ENCODE measurements at places on chromosomes 7 and 10.

GRCh38 chr7:108528183-108528712, 2.3 kb upstream of the PNPLA8 start:
- no peak for DNase-seq

DNA sequence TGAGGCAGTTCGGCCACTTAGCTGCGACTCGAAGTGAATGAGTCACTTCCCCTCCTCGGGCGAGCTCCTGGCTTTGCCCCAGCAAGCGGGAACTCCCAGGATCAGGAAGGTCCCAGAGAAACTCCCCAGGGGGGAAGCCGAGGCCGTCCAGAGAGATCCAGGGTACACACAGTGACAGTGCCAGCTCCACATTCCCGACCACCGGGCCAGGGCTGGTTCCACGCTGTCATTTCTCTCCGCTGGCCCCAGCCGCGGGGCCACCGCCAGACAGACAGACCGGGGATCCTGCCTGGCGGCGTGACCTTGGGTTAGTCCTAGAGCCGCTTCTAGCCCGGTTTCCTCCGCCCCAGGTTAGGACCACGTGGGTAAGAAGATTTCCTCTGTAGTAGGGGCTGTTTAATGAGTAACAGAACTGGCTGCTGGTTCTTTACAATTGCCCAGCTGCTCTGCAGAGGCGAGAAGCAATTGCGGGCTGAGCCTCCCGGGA, 463 bp upstream of the UPP1 start:
- DNase-seq: peak; percentile 89

GRCh38 chr7:150443793-150444540, 6.5 kb upstream of the GIMAP8 start:
- DNase-seq: no peak

DNA sequence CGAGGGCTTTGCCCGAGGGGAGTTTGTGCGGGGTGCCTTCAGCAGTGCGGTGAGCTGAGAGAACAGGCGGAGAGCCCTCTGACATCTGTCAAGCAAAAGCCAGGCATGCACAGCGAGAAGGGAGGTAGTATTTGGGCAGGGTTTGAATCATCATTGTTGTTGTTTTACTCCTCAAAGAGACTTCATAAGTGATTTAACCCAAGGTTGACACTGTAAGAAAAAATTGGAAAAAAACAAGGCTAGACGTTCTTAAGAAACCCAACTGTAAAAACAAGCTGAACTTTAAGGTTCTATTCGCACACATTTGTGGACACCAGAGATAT, 1.3 kb downstream of the ADAM22 start:
- DNase-seq: no peak

- DNase-seq: no peak
Observed at GRCh38 chr7:137962875-137963507, 38.9 kb downstream of the CREB3L2 start.

- no peak for DNase-seq
Observed at GRCh38 chr10:11612021-11613001, 861 bp upstream of the USP6NL start.

GRCh38 chr7:125445836-125446235, 516.2 kb upstream of the POT1 start:
- no peak for DNase-seq

DNA sequence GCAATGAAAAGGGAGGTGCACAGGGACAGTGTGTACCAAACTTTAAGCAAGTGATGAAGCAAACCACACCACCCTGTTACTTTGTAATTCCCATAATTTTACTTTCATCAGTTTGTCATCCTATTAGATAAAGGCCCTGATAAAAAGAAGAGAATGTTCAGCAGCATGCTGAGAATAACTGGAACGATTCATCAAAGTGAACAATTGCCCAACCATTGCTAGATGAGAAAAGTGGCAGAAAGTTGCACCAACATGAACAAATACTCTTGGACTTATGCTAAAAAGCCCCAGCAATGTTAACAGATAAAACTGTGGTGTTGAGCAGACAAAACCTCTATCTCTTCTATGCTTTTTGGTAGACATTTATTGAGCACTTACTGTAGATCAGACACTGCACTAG, 75.5 kb upstream of the PCGF5 start:
- peak; percentile 57 for DNase-seq

DNA sequence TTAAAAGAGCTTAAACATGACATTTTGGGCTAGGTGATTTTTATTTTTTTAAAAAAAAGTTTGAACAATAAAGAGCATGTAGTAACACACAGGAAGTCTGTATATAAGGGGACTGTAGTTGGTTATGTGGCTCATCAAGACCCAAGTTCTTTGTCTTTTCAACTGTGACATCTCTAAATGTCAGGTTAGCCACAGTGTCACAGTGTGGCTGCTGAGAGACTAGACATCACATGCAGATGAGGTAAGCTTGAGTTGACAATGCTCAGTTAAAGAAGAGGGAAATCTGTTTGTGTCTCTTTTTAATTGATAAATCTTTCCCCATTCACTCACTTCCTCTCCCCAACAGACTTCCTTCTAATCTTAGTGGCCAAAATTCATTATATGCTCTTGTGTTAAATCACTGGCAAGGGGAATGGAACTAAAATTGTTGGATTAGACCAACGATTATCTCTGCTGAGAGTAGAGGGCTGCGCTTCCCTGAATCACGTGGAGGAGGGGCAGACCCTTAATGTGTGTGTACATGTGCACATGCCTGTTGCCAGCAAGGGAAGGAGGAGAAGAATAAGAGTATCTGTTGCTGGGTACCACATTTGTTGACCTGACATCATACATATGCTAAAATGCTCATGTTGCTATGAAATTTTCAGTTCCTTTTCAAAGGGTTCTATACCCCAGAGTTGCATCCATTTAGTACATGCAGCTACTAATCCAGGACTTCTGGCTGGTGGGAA, 78.3 kb downstream of the MMRN2 start:
- DNase-seq: no peak

- DNase-seq: peak; percentile 28
Observed at GRCh38 chr10:113550365-113550764, 2.5 kb upstream of the HABP2 start.

DNA sequence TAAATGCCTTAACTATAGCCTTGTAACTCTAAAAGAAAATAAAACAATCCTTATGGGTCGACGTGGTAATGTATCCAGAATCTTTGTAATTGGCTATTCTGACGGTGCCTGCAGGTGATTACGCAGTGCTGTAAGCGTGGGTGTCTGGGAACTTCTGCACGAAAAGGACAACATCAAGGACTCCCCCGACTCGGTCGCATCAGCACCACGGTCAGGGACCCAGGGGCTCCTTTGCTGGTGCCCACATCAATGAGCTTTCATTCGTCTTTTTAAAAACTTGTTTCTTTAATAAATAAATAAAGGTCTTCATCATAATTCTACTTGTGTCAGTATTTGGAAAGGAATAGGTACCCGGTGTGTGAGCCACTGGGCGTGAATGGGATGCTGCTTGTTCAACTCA, 13.2 kb downstream of the MKI67 start:
- no peak for DNase-seq

DNA sequence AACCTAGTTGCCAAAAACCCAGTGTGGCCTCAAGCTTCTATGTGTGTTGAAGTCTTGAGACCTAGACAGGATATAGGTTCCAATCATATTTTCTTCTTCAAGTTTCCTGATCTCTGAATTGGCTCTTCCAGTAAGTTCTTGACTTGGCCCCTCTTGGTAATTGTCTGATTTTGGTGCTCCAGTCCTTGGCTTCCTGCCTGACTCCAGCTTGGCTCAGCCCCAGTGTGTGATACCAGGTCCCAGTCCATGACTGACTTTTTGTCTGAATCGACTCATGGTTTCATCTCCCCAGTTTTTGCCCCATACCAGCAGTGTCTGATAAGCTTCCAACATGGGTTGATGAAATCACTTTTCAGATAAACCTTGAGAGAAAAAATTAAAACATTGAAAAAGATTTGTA, 72.3 kb downstream of the FAS start:
- DNase-seq: peak; percentile 38

GRCh38 chr10:127715782-127716378, 21.1 kb upstream of the FOXI2 start:
- peak; percentile 15 for DNase-seq

- no peak for DNase-seq
Observed at GRCh38 chr10:84416245-84416555, 87.8 kb downstream of the CCSER2 start.

DNA sequence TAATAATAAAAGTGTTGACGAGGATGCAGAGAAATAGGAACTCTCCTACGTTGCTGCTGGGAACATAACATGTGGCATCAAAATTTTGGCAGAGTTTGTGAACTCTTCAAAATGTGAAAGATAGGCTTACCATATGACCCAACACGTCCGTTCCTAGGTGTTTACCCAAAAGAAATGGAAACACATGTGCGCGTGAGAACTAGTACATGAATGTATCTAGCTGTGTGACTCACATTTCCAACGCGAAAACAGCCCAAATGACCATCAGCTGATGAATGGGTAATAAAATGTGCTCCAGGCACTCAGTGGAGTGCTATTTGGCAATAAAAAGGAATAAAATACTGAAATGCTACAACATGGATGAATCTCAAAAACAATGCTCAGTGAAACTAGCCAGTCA, 10.4 kb upstream of the ELFN1 start:
- DNase-seq: no peak

DNA sequence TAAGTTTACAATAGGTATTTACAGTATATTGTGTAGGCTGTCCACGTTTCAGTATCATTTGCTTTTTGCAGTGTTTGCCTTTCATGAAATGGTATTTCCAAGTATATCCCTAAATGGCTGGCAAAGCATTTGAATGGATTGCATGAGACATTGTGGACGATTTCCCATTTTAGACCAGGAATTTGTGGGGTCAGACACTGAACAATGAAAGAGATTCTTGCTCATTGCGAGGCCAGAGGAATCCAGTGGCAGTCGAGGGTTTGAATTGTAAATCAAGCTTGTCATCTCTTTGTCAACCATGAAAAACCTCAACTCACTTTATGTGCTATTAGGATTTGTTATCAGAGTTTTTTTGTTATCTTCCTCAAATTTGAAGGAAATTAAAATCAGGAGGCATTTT, 70.8 kb downstream of the CREB5 start:
- DNase-seq: peak; percentile 83

GRCh38 chr7:32427769-32428291, 62.4 kb downstream of the LSM5 start:
- DNase-seq: peak; percentile 79

DNA sequence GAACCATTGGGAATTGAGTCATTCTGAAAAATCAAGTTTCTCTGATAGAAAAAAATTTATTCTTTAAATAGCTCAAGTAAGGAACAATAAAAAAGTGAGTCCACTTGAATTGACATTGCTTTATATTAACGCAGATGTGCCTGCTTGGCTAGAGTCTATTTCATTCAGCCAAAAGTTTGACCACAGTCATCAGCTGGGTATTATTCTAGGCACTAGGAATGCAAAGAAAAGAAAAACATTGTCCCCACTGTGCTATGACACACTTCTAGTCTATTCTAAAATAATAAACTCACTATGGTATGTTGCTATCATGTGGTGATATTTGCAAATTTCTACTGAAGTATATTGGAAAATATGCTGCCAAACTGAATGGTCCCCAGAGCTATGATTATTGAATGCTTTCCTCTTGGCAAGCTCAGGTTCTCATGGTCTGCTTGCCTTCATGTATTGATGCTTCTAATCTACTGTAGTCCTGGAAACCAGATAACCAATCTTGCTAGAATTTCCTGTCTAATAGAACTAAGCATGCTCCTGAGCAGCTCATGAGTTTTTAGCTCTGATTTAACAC, 8.3 kb downstream of the SFRP4 start:
- peak; percentile 52 for DNase-seq

- DNase-seq: no peak
Observed at GRCh38 chr10:3455385-3456334, 283.1 kb upstream of the PITRM1 start.

- DNase-seq: peak; percentile 90
Observed at GRCh38 chr7:41696323-41696916, 6.5 kb downstream of the INHBA start.

Measured in fibroblast of lung (primary cell).